Stimulated activated CD4-positive, alpha-beta T cell treated with anti-CD3 and anti-CD28 coated beads, Interleukin-1b, Interleukin-23, amount 100 ng/mL, for 1 hour (primary cell): ENCODE measurements at places on chromosomes 12 and 14.

- DNase-seq = no peak
Measured at GRCh38 chr12:76329159-76329558, 19.1 kb downstream of the BBS10 start.

DNA sequence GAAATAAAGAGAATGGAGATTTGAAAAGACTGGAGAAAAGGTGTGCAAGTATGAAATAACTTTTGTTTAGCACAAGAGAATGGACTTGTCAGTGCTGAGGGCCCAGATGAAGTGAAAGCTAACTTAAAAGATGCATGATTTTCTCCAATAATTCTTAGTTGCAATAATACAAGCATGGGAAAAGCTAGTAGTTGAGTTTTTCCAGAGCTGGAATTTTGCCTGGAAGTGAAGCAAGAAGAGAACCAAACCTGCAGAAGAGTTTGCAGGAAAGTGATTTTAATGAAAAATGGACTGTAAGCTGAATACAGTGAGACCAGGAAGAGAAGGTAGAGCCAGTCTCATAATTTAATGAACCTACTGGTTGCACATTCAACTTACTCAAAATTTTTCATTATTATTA, 69.3 kb upstream of the FSCB start:
- no peak for DNase-seq

DNA sequence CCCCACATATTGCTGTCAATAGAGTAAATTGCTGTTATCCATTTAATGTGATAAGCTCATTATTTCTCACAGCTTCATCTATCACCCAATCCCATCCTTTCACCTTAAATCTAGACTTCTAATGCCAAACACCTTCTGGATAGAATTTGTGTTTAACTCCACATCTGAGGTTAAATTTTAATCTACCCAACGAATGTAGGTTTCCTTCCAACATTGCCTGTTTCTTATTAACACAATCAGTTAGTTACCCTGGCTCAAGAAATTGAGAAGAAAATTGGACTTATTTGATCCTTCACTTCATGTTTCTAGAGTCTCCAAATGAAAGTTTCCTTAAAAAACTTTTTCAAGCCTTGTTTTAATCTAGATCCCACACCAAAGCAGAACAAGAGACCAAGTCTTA, 67.3 kb downstream of the PTPRO start:
- DNase-seq = no peak

- DNase-seq = no peak
Measured at GRCh38 chr12:68521848-68522502, 88.7 kb upstream of the RAP1B start.

- DNase-seq = no peak
Measured at GRCh38 chr12:116990329-116990728, 79.6 kb downstream of the FBXW8 start.

GRCh38 chr12:131736446-131737149, 25.7 kb downstream of the SFSWAP start:
- no peak for DNase-seq

GRCh38 chr12:124599074-124599999, 31.9 kb upstream of the NCOR2 start:
- DNase-seq = no peak

- DNase-seq = no peak
Measured at GRCh38 chr12:50734409-50735263, 29.3 kb upstream of the ATF1 start.

- DNase-seq = no peak
Measured at GRCh38 chr12:1792406-1792805, 28.0 kb upstream of the LRTM2 start.

DNA sequence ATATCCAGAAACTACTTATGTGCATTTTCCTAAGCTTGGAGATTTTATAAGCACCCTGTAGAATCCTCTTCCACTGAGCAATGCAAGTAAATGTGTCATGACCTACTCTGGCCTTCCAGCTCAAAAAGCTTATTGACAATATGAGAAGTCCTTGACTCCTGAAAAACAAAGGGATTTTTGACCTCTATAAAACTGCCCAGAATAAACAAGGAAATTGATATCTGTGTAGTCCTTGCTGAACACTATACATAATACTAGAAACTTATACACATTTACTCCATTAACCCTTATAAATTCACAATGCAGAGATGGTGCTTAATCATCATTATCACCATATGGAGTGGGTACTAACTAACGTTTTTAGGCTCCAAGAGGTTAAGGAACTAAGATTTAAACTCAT, 197.4 kb upstream of the KRR1 start:
- DNase-seq = no peak

GRCh38 chr14:53784688-53785087, 171.9 kb downstream of the BMP4 start:
- DNase-seq = no peak

DNA sequence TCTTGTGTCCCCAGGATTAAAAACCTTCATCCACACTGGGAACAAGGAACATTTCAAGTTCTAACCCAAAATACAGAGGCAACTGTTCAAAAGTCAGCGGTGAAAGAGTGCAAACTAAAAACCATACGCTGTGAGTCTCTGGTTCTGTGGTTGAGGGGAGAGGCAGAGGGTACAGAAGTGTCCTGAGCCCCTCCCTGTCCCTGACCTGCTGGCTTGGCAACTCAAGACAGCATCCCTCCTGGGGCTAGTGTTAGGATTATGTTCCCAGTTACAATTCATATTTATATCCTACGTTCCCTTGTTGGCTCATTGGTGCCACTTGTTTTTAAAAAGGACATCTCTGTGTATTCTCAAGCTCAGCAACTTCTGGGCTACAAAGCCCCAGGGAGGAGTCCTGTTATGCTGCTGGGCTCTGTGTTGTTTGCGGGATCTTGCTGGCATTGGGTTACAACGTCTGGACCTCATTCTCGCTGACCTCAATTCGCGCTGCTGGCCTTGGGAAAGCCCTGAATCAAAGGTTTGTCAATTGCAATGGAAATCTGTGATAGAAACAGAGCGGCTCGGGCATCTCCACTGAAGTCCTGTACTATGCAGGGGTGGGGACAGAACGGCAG, 420.8 kb downstream of the FUT8 start:
- DNase-seq = no peak

- no peak for DNase-seq
Measured at GRCh38 chr14:95533391-95533821, 1.4 kb upstream of the GLRX5 start.

GRCh38 chr14:28468191-28469151, 298.1 kb upstream of the FOXG1 start:
- DNase-seq = no peak

GRCh38 chr14:50044042-50044651, 72.2 kb downstream of the VCPKMT start:
- no peak for DNase-seq

DNA sequence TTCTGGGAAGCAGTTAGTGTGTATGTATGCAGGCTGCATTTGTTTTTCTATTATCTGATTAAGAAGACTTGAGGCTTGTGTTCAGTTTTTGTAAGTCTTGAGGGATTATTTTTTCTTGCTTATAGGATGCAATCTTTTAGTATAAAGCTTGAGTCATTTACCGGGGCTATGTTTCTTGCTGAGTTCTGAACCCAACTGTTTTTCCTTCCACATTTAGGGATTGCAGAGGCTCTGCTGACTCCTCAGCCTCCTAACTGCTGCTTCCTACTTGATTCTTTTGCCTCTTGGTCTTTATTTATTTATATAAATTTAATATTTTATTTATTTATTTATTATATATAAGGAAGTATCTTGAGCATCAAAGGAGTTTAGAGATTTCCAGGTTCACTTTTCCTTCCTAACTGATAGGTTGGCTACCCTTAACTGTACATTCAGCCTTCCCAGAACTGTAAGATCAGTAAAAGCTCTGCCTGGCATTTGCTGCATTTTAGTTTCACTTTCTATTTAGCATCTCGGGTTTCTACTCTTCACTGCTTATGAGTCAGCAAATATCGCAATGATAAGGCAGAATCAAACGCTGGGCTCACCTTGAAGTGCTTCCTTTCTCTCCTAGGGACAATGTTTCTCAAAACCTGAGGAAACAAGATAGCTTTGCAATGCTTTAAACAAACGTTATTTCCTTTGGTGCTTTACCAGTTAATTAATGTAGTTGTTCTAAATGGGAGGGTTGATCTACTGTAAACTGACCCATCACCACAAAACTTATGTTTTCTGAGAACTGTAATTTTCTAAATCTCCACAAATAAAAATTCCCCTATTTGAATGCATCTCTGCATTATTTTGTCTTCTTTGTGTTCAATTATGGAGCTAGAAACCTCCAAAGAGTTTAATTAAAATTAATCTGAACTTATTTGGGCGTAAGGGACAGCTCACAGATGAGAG, 1183.7 kb upstream of the TMEM132C start:
- DNase-seq = no peak

- DNase-seq = no peak
Measured at GRCh38 chr12:85392508-85392907, 112.5 kb downstream of the ALX1 start.

- DNase-seq = no peak
Measured at GRCh38 chr12:130041983-130042812, 120.1 kb upstream of the FZD10 start.

GRCh38 chr14:69535230-69535848, 39.3 kb downstream of the CCDC177 start:
- no peak for DNase-seq

- DNase-seq = no peak
Measured at GRCh38 chr14:98689951-98690350, 582.0 kb downstream of the BCL11B start.

DNA sequence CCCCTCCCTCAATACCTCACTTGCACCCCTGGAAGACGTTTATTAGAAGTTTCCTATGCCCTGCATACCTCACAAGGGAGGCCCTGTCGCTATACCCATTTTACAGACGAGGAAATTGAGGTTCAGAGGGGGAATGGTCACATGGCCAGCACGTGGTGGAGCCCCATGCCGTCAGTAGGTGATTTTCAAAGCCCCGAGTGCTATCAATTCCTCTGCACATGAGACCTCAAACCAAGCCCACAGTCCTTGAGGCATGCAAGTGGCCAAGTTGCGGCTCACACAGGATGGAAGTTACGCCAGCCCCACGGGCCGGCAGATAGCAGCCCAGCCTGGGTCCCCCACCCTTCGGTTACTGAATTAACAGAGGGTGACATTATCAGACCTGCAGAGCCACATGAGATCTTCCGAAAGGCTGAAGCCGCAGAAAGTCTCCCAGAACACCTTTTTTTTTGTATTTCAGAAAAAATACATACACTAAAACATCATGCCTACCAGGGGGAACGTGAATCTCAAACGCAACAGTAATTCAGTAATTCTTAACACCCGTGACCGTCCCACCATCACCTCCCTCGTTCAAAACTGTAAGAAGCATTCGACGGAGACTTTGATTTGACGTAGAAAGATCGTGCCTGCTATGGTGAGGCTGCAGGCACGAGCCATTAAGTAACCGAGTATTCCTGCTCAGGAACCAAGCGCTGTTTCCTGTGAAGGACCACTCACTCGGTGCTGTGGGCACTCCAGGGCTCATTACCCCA, 129.0 kb downstream of the RFLNA start:
- no peak for DNase-seq
